CD4-positive, alpha-beta T cell treated with Interleukin-4 for 4 hours (primary cell): ENCODE measurements at places on chromosomes 5 and 9.

- no peak for DNase-seq
Observed at GRCh38 chr5:151347369-151347768, at the start of gene SLC36A2. TSS of gene SLC36A2 (minus strand) at chr5:151347559. CDS start at chr5:151347460, 99 bp downstream.

DNA sequence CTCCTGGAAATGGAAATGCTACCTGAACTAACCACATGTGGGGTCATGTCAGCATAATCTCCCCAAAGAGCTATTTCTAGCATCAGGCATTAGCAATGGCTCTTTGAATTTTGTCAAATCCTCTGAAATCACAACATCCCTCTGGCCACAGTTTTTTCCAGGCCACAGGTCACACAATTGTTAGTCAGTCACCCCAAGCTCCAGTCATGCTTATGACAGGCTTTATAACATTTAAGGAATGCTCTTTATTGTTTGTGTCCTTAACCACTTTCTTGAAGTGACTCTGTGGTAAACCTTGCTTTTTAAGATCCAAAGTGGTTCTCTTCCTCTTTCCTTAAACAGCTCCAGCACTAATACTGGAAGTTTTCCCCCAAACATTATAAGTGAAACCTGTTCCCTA lies 169.2 kb upstream of the HMHB1 start:
- DNase-seq = no peak

- DNase-seq = no peak
Observed at GRCh38 chr5:166117072-166118066, 2174.1 kb upstream of the WWC1 start.

GRCh38 chr5:126847456-126847820 lies 70.5 kb downstream of the LMNB1 start:
- DNase-seq = no peak

DNA sequence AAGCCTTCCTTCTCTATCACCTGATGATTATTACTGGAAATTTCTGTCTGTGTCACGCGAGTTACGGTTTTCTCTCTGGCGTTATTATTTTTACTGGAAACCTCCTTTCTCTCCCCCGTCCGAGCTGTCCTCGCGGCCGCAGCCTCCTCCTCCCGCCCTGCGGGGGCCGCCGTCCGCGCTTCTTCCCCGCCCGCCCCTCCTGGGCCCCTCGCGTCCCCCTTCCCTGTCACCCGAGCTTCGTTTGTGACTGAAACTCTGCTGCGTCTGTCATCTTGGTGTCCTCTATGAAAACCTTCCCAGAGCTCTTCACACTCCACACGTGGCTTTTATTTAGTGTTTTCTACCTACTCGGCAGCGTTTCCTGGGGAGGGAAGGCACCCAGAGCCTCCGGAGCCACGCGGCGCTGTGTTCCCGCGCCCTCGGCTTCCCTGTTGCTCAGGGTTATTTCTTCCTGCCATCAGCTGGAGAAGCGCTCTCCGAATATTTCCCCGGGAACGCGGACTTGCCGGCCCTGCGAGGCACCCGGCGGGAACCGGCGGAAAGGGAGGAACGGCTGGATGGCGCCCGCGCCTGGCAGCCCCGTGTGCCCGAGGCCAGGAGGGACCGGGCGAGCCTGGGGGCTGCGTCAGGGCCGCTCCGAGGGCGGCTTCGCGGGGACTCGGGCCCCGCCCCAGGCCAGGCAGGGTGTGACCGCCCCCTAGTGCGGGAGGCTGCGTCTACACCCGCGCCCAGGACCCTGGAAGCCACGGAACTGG lies 33.9 kb downstream of the TRIP13 start:
- no peak for DNase-seq

DNA sequence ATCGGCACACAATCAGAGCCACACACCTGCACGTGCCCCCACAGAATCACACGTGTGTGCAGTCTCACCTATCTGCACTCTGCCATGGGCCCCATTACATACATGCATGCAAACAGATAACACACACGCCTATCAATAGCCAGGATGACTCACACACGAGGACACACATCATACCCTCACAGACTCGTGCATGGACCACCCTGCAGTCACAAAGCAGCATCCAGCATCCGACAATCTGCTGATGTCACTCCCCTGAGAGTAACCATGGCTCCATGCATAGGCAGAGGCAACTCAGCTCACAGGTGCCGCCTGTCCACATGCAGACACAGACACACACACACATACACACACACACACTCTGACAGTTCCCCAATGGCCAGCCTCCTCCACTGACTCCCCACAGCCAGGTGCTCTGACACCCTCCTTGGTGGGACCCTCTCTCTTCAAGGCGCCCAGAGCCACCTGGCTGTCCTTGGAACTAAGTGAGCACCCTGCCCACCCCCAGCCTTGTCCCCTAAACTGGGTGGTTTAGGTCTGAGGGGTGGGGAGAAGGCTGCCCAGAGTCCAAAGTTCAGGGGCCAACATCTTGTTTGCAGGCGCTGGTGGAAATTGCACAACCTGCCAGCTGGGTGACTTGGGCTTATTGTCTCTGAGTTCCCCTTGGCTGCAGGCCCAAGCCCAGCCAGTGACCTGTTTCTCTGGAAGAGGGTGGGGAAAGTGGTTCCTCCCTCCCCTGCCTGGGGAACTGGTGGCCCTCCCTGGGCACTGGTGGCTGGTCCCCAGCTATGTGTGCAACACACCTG lies 34.6 kb upstream of the NEK6 start:
- peak; percentile 21 for DNase-seq

DNA sequence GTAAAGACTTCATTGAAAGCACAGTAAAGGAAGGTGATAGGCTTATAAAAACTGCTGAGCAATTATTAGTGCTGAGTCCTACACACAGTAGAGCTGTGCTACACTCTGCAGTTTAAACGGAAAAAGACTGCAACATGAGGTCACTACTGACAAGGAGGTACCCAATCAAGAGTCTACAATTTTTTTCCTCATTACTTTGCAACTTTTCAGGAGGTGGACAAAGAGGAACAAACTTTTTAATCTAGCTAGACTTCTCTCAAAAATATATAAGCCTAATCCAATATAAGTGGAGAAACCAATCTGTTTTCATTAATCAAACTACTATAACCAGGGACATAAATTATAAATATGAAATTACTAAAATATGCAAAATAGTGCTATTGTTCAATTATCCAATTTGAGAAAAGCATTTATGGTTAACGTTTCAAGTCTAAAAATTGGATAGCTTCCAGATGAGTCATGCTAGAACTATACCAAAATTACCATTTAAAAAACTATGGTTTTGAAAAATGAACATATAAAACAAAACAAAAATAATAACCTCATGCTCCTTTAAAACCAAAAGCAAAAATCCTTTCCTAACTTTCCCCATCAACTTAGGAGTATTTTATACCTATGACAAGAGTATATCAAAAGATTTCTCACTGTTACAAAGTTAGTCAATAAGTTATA lies 37.7 kb downstream of the FAM13B start:
- peak; percentile 3 for DNase-seq

GRCh38 chr9:68493958-68494577 lies 46.6 kb downstream of the TMEM252 start:
- DNase-seq = no peak

DNA sequence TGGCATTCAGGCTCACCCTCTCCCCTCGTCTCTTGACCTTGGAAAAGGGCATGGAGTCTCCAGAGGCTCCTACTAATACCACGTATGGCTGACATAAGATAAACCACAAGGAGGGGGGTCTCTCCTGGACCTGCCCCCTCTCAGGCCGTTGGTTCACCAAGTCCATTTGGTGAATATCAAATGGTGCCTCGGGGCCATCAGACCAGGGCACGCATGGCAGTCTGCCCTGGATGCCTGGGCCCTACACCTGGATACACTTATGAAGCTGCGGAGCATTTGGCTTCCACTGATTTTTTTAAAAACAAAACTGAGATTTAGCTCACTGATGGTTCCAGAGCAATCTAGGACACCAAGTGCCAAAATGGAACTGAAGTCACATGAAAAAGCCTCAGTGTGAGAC lies 40.3 kb upstream of the ZNF622 start:
- no peak for DNase-seq
